T-helper 2 cell treated with Interferon-gamma antibody and Interleukin-4, amounts not matched to agents 5 μg/mL and 100 μg/mL, for 36 hours (primary cell): ENCODE measurements at places on chromosomes 5 and 9.

GRCh38 chr9:70429899-70430298, 15.4 kb upstream of the KLF9 start:
- DNase-seq = no peak

DNA sequence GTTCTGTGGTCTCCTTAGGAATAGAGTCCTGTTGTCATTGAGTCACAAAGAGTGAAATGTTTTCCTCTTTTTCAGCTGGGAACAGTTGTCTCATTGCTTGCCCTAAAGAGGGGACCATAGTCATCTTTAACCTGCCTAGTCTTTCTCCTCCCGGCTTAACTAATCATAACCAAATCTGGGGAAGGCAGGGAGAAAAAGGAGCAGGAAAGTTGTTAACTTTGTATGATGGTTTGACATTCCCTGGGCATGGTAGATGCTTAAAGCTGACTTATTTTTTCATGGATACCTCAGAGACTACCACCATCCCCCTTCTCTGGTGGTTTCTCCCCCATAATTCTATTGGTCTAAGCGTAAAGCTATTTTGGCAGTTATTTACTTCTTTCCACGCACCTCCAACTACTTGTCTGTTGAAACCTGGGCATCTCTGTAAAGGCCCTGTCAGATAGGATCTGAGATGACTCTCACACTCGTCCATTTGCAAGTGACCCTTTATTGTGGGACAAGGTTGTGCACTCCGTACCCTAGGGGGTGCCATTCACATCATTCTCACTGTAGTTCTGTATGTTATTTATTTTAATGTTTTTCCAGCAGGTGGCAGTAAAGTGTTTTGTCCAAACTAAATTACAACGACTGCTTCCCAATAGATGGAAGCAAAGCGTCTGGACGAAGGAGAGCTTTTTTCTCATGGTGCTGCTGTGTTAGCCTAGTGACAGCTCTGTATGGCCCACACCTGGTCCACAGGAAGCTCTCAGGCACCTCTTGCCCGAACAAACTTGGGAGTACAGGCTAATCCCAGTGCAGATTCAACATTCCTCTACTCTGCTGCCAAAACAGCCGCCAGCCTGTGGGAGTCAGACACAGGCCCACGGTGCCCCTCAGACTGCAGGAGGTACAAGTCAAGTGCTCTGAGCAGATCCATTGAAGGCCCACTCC, 3.0 kb upstream of the FAM13B start:
- peak; percentile 67 for DNase-seq

DNA sequence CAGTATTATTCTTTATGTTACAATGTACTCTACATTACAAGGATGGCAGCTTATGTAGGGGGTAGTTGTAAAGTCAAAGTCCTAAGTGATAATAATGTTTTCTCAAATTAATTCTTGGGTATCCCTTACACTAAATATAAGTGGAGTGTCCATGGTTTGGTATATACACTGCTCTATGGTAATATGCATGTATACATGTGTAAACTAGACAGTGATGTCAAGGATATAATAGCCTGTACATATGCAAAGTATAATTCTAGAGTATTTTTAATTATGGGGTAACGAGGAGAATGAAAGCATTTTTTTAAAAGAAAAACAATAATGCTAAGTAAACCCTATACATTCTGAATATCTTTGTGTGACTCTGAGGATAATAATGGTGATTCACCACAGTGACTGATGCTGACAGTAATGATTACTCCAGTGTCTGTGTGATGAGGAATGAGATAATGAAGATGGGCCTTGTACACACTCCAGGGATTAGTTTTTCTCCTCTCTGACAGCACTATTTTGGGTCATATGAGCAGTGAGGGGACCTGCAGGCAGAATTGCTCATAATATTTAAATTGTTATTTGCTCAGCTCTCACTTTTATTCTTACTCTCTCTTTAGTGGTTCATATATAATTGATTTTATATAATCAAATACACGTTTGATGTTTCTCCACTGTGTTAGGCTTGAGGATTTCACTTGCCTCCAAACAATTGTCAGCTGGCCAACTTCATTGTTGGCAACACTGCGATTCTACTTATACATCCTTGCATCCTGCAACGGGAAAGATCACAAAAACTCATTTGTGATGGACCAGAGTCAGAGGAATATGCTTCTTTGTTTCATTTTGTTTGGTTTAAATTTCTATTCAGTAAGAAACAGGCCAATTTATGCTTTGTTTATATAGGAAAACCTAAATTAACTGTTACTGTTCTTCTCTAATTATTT, 88.2 kb downstream of the NREP start:
- no peak for DNase-seq

DNA sequence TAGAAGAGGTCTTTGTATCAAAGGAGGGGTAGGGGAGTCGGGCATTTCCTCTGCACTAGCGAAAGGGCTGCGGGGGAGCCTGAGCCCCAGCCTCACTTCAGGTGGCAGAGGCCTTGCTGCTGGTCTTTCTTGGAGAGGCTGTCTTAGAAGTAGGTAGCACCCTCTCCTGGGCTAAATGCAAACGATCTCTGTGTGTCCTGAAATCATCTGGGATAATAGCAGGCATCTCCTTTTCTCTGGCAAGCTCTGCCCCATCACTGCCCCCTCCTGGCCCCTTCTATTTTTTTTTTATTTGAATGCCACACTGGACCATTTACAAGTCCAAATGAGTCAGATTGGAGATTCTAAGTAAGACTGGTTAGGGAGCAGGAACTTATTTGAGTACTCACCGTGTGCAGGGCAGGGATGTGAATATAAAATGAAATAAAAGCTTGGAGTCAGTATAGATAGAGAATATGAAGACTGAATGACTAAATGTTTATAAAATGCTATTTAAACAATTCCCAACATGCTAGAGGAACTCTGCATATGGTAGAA, 137.1 kb downstream of the FGF1 start:
- peak; percentile 7 for DNase-seq

- DNase-seq = peak; percentile 44
Measured at GRCh38 chr5:139844472-139845145, 49.0 kb downstream of the PSD2 start.

DNA sequence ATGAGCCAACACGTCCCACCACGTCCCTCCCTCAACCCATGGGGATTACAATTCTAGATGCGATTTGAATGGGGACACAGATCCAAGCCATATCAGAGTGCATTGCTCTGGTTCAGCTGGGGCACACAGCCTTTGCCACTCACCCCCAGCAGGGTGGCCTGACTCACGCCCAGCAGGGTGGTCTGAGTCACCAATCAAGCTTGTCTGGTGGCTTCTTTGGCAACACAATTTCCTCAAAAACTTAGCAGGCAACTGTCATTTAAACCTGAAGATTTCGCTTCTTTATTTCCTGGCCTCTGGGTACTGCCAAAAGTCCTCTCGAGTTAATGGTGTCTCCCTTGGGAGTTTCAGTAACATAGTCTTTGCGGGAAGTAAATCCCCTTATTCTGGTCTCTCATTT, 16.3 kb upstream of the SEMA5A start:
- DNase-seq = no peak

- no peak for DNase-seq
Measured at GRCh38 chr5:176675676-176676360, 28.5 kb downstream of the TSPAN17 start.
